ENCODE measurements at places on chromosomes 7 and 10.

GRCh38 chr7:111783854-111784253 is 221.6 kb upstream of the IMMP2L start:
- DNase-seq: no peak

DNA sequence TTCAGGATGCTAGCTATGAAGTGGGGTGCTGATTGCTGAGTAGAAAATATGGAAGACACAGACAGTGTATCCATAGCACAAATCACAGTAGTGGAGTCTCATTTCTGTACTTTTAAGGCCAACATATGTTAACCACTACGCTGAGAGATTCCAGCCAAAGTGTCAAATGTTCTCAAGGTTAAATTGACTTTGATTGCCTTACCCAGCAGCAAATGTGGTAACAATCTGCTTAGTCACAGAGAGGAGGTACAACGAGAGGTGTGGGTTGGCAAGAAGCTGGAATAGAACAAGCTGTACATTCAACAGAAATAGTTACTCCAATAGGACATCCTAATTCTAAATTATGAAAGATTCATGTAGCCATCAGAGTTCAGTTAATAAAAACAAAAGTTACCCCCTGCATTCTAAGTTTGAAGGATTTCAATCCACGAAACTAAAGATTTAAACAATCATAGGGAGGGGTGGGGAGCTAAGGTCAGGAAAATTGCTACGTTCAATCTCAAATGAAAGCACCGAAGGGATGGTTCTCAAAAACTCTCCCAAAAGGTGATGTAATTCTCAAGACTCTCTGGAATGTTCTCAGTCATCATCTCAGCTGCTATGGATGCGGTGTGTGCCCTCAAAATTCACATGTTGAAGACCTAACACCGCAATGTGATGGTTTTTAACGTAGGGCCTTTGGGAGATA is 137.0 kb downstream of the ETV1 start:
- DNase-seq: no peak

DNA sequence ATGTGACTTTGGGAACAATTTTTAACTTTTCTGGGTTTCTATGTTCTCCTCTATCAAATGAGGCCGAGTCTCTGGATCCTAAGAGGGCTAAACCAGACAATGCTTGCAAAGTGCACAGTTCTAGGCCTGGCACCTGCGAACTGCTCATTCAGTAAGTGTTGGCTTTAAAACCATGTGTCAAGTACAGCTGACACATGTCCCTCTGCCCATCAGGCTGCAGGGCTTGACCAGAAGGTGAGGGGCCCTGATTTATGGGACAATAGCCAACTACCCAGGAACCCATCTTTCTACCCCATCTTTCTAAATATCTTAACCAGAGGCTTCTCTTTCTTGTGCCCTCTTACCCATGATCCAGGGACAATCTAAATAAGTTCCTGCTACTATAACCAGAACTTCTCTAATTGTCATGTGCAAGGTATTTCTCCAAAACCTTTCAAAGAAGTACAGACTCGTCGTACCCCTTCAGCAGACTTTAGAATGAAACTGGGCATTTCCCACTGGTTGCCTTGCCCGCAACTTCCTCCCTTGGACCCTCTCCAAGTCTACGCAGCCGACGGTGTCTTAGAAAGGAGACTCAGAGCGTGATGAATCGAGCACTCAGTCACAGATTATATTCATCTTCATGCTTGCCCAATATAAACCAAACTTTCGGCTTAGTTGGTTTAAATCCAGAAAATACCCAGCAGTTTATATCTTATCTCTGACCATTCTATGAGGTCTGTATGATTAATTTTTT is 69.8 kb upstream of the STEAP1B start:
- no peak for DNase-seq

GRCh38 chr10:44036425-44036824 is 348.5 kb downstream of the CXCL12 start:
- no peak for DNase-seq

DNA sequence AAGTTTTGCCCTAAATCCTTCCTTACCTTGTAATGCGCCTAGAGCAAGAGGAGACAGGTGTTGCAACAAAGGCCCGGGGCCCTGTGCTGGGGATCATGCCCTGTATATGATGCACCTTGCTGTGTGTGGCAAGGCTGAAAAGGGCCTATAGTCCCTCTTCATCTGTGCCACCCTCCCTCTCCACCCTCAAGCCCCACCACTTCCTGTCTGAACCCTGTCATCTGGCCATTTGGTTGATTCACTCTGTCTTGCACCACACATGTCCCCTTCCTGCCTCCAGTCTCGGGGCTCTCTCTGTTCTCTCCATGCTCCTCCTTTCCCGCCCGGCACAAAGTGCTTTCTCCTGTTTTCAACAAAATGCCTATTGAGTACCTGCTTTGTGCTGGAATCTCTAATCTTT is 11.5 kb upstream of the MALSU1 start:
- DNase-seq: no peak

GRCh38 chr7:90569368-90569767 is 26.8 kb upstream of the CDK14 start:
- DNase-seq: no peak

GRCh38 chr7:117562759-117563158 is 82.9 kb downstream of the CFTR start:
- no peak for DNase-seq

GRCh38 chr10:26721561-26721960 is 24.1 kb downstream of the PDSS1 start:
- no peak for DNase-seq
